Cortex of kidney (tissue), 1 donor: ENCODE measurements at places on chromosomes 11 and 22.

GRCh38 chr11:2517386-2518064 lies 72.7 kb downstream of the KCNQ1 start:
- DNase-seq: no peak

DNA sequence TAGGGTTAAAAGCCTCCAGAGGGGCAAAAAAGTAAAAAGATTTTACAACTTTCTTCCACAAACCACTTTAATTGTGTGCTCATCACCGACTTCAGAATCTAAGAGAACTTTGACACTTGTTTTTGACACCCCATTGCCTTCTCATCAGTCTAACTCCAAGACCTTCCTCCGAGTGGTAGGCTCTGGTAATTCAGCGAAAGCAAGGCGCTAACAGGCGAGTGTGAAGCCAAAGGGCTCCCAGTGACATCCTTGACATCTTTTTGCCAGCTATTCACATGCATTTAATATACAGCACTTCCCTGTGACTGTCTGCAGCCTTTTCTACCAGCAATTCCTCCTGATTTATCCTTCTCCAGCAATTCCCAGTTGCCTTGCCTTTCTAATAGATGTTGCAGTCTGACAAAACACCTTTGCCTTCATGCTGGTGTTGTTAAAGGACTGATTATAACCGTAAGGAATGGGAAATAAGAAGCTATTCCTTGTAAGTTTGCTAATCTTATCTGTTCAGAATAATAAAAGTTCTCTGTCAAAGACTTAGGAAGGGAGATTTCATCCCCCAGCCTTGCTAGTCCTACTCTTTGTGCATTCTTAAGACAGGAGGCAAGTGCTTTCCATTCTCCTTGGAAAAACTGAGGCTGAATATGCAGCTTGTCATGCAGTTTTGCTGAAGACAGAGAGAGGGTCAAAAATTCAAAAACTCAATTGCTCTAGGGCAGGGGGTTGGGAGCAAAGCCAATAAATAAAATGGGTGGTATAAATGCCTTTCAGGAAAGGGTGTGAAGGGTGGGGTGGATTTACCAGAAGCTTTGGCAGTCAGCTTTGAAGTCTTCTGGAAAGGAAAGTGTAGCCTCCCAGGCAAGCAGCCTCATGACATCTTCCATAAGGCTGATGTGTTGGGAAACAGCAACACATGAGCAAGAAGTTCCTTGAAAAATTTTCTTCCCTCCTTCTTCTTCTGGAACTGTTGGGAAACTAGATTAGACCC lies 39.1 kb downstream of the SNX19 start:
- DNase-seq: no peak

DNA sequence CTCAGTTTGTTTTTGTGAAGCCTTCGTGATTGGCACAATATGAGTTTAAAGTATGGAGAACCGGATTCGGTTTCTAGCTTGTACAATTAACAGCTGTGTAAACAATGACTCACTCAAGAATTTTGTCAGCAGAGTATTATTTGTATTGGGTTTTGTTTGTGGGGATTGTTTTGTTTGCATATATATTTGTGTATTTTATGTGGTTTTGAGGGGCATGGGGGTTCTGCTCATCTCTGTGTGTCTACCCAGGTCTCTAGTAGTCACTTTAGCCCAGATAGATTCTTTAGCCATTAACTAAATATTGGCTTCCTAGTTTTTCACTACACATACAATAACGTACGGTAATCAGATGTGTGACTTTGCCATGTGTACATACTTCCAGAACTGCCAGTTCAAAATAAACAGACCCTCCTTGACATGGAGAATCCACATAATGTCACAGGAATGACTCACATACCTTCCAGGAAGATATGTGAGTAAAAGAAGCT lies 7.5 kb upstream of the MS4A7 start:
- no peak for DNase-seq

DNA sequence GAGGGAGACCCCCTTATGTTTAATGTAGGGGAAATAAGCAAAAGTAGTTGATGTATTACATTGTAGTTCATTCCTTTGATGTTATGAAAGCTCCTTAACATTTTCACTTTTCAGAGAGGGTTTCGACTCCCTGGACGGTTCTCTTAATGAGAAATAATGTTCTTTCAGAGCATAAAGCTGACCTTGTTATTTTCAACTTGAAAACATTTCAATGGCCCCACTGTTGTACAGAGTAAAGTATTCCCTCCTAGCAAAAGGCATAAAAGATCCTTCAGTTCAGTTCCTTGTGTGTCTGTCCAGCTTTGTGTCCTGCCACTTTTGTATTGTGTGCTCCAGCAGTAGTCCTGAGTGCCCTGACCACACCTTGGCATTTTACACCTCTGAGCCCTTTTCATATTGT lies 63.9 kb downstream of the UVRAG start:
- no peak for DNase-seq

GRCh38 chr11:91373497-91373896 lies 851.1 kb upstream of the FAT3 start:
- no peak for DNase-seq

DNA sequence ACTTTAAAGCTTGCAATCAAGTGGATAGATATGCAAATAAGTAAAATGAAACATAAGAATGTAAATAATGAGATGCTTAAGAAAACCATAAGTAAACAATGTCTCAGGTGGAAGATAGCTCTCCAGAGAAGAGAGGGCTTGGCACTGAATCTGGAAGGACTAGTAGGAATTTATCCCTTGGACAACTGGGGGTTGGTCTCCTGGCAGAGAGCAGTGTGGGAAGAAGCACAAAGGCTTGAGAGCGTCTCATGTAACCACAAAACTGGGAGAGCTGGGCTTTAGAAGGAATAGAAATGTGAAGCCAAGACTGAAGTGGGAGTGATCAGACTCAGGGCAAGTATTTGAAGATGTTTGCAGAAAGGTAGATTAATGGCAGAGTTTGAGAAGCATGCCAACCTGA lies 31.3 kb downstream of the CARD18 start:
- DNase-seq: no peak

- no peak for DNase-seq
Observed at GRCh38 chr11:129417458-129417857, 41.8 kb downstream of the BARX2 start.

DNA sequence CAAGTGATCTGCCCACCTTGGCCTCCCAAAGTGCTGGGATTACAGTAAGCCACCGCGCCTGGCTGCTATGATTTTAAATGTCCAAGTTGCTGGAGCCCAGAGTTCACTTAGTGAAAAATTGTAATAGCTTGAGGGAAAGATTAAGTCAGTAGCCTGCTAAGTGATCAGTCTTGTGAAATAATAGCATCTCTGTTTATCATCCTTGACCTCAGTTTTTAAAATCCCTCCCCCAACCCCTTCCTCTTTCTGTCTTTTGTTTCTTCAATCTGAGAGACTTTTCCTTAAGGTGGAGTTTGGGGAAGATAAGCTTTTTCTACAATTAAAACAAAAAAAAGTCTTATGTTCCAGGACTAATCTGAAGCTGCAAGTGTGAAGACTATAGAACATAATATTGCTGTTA lies 6.4 kb downstream of the HIPK3 start:
- no peak for DNase-seq

GRCh38 chr11:65251476-65251875 lies 10.3 kb upstream of the POLA2 start:
- no peak for DNase-seq

GRCh38 chr22:46478083-46478551 lies 59.3 kb downstream of the CELSR1 start:
- no peak for DNase-seq

GRCh38 chr11:109604481-109605400 lies 182.8 kb downstream of the C11orf87 start:
- no peak for DNase-seq

DNA sequence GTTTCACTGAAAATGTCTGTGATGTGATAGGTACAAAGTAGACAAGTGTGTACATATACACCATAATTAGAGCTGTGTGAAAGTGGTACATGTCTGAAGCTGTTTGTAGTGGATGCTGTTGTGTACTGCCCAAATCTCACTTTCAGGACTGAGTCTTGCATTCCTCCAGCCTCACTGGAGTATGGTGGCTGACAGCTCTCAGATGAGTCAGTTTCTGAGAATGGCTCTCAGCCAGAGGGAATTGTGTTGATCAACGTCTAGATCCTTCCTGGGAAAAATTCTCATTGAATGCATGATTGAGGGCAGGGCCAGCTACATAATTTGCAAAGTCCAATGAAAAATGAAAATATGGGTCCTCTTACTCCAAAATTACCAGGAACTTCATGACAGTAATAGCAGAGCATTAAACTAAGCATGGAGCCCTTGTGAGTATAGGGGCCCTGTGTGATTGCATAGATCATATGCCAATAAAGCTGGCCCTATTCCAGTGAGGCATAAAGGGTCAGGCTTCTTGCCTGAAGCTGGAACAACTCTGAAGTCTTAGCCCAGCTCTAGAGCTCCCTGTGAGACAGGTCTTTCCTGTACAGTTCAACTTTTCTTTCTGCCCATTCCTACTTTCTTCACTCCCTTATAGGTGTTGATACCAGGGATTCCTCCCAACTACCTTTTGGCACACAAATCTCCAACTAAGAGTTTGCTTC lies 10.8 kb upstream of the CYP2R1 start:
- no peak for DNase-seq

GRCh38 chr11:16924462-16924825 lies 89.8 kb downstream of the PLEKHA7 start:
- no peak for DNase-seq

DNA sequence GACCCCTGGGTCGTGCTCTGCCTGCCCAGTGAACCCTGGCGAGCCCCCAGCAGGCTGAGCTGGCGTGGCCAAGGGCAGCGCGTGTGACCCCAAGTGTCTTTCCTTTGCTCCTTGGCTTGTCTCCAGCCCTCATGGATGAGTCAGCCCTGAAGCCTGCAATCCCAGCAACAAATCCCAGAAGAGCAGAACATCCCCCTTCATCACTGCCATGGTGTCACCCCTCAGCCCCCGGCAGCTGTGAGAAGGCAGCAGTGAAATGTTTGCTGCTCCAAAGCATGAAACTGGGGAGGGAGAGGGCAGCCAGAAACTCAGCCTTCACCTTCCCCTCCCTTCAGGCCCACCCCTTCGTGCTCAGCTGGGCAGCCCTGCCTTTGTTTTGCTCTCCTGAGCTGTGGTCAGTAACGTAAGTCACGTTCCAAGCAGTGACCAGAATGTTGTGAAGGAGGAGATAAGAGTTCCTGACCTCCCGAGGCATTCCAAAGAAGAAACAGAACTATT lies 29.8 kb downstream of the ADAMTS15 start:
- no peak for DNase-seq

GRCh38 chr11:118843565-118843964 lies 40.1 kb upstream of the CXCR5 start:
- DNase-seq: no peak

DNA sequence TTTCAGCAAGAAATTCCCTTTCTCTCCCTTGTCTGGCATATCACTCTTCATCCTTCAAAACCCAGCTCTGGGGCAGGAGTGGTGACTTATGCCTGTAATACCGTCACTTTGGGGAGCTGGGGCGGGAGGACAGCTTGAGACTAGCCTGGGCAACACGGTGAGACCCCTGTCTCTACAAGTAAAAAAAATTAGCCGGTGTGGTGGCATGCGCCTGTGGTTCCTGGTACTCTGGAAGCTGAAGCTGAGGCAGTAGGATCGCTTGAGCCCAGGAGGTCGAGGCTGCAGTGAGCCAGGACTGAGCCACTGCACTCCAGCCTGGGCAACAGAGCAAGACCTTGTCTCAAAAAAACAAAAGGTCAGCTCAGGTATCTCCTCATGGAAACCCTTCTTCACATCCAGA lies 1.4 kb upstream of the RCE1 start:
- DNase-seq: no peak

GRCh38 chr11:9081153-9081552 lies 10.2 kb downstream of the SCUBE2 start:
- no peak for DNase-seq

DNA sequence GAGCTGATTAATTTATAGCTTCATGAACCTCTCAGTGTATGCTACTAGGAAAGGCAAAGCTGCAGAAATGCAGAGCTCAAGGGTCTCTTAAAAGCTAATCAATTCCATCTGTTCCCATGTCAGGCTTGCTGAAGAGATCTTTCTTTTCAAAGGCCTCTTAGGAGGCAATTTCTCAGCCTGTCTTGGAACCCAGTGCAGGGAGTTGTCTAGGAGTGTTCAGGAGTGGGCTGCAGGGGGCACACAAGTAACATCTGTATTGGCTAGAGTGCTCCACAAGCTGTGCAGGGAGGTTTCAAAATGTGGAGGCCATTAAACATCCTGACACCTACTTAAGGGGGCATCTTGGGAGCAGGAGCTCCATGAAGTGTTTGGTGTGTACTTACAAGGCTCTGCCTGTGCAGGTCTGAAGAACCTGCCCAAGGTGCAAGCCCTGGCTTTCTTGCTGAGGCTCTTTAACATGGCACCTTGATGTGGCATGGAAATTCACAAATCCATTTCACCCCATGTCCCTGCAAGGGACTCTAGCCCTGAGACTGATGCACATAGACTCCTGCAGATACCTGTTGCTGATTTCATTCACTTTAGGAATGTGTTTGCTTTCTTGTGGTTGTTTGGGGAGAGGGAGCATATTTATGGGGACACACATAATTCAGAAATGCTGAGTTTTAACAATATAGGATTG lies 134.7 kb downstream of the ME3 start:
- DNase-seq: no peak

DNA sequence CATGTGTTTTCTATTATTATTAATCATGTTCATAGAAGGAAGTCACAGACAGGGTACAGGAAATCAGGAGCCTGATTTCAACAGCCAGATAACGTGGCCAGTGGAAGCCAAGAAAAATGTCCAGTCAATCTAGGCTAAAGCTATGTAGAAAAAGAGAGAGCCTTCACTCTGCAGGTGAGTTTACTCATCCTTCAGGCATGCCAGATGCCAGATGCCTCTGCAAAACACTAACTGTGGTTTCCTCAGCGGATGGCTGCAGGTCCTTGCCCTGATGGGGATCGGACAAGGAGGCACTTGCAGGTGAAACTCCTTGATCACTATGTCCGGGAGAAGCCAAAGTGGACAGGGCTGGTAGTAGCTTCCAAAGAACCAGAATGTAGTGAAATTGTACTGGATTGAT lies 962.3 kb upstream of the RAG2 start:
- DNase-seq: no peak

GRCh38 chr11:77993902-77994301 lies 566 bp downstream of the INTS4 start:
- no peak for DNase-seq

- no peak for DNase-seq
Observed at GRCh38 chr11:64409707-64410403, 50.9 kb downstream of the RPS6KA4 start.

DNA sequence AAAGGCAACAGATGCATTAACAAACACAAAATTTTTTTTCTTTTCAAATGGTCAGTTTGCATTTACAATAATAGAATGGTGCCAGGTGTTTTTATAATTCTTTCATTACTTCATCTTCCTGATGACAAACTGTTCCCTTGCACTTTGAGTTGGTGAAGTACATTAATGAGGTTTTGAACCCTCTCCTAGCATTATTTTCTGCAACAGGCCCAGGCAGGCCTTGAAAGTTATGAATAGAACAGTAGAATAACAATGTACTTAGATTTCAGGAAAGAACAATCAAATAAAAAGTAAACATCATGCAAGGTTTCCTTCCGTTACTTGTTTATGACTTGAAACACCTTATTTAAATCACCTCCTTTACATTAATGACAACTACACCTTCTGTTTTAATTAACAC lies 9.6 kb downstream of the BTG4 start:
- no peak for DNase-seq
